Inflammatory macrophage treated with lipopolysaccharide for 1 hour (primary cell): ENCODE measurements at places on chromosomes 2 and 18.

- DNase-seq, result no peak
Observed at GRCh38 chr18:2395427-2396161, 175.7 kb downstream of the METTL4 start.

DNA sequence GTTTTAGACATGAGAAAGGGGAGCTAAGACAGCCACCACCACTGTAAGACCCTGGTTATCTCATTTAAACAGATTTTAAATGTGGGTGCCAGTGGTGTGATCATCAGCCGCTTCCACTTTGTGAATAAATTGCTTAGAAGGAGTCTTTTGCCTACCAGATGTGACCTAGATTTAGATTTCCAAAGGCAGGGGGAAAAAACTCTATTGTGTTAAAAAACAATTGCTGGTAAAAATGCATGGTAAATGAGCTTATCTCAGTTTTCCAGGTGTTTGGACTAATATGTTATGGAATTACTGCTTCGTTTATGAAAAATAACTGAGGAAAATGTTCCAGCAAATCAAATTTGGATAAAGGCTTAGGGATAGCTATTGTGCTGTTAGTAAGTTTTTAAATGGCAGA lies 466.3 kb upstream of the RAB12 start:
- DNase-seq, result no peak

GRCh38 chr2:231920366-231920765 lies 5.8 kb downstream of the NPPC start:
- DNase-seq, result no peak

DNA sequence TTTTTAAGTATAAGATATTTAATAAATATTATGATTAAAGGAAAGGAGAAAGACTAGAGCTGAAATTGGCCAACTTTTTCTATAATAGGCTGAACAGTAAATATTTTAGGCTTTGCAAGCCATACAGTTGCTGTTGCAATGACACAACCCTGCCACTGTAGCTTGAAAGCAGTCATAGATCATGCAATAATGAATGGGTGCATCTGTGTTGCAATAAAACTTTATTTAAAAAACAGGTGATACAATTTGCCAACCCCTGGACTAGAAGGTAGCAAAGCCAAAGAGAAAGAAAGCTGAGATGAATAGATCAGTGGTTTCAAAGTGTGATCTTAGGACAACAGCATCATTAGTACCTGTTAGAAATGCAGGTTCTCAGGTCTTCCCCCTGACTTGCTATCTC lies 219.1 kb downstream of the SETBP1 start:
- DNase-seq, result no peak

DNA sequence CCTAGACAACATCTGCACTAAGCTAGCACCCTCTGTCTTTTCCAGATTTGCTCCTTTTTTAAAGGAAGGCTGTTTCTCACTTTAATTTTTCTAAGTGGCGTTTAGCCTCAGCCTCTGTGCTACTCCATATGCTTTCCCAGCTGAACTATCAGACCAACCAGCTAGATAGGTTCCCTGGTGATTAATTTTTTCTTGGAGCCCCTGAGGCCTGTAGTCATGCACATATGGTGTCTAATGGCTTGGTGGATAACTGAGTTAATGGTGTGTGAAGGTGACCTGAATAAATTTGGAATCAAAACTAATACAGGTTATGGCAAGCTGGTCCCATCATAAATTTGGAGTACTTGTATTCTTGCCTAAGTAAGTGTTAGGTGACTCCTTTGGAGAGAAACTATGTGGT lies 135.5 kb downstream of the MGAT5 start:
- DNase-seq, result no peak

- DNase-seq, result no peak
Observed at GRCh38 chr2:74882299-74882687, 48.4 kb downstream of the HK2 start.

GRCh38 chr2:222969491-222969890 lies 82.5 kb upstream of the KCNE4 start:
- no peak for DNase-seq

DNA sequence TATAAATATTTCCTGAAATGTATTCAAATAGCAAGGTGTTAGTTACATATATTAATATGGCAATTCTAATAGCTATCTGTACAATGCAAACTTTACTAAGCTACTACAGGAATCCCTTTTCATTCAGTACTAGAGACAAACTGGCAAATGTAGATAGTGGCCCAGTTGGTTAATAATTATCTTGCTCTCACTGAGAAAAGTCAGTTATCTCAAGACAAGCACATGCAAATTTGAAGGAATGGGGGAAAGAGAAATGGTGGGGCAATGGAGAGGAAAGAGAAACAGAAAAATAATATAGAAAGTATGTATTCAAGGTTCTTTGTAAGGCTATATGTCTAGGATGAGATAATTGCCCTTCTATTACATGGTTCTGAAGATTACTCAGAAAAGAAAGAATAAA lies 280.0 kb downstream of the FIGN start:
- DNase-seq, result no peak

GRCh38 chr2:205383601-205384000 lies 298.7 kb upstream of the NRP2 start:
- no peak for DNase-seq

- no peak for DNase-seq
Observed at GRCh38 chr2:187079901-187080300, 230.9 kb upstream of the ZSWIM2 start.

GRCh38 chr2:98234776-98235175 lies 111.5 kb upstream of the CNGA3 start:
- no peak for DNase-seq

- no peak for DNase-seq
Observed at GRCh38 chr2:185978634-185979407, 240.2 kb downstream of the FSIP2 start.
